ENCODE measurements at places on chromosomes 3 and 15.

GRCh38 chr3:146037697-146038096, 123.3 kb downstream of the PLOD2 start:
- no peak for DNase-seq

- DNase-seq, result no peak
Observed at GRCh38 chr15:48371550-48371949, 40.3 kb downstream of the DUT start.

DNA sequence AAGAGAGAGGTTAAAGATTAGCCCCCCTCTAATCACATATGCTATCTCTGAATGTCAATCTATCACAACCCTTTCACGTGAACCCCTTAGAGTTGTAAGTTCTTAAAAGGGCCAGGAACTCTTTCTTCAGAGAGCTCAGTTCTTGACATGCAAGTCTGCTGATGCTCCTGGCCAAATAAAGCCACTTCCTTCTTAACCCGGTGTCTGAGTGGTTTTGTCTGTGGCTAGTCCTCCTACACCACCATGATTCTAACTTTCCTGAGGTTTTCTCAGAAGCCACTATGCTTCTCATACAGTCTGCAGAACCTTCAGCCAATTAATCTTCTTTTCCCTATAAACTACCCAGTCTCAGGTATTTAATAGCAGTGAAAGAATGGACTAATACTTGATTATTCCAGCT, 231.1 kb upstream of the CNTN6 start:
- no peak for DNase-seq

GRCh38 chr15:65084500-65085206, 8.1 kb downstream of the KBTBD13 start:
- DNase-seq, result no peak

DNA sequence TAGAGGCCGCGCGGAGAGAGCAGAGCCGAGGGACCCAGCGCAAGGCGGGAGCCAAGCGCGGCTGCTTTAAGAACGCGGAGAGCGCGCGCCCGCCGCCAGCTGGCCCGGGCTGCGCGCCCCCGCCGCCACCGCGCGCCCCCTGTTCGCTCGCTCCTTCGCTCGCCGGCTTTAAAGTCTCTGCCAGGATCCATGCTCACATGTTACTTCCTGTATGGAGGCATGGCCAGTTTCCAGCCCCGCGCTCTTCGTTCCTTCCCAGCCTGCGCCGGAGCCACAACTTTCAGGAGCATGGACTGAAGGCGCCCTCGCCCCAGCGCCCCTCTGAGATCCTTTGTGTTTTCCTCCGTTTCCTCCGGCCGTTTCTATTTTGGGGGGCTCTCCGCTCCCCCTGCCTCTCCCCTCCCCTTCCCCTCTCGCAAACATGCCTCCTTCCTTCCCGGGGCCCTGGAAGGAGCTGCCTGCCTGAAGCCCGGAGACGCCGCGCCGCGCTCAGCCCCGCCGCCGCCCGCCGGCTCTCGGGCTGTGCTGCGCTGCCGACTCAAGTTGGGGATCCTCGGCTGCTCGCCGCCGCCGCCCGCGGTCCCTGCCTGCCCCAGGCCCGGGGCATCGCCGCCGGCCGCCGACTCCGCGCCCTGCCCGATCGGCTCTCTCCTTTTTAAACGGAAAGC, at the start of gene PTPRG:
PTPRG (plus strand) TSS at position 198 of the 668 bp plus-strand sequence. CDS start 717 bp downstream, outside the sequence.
- DNase-seq, result no peak

DNA sequence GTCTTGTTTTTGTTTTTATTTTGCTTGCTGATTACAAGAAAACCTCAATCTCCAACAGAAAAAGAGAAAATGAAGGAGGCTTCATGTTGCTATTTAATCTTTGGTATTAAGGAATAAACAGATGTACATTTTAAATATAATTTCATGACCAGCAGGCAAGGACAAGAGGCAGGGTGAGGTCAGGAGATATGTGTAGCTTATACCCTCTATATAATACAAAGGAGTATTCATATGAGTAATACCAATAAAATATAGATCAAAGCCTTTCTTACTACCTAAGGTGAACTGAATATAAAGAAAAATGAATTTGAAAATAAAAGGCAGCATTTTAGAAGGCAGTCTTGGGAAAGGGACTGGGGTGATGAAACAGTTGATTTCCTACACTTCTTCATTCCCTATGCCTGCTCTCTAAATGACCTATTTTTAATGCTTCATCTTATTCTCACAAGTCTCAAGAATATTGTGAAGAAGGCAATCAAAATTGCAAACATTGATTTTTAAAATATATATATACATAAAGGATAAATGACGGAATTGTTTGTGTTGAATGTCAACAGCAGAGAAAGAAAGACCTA, 8.6 kb upstream of the CBLB start:
- no peak for DNase-seq

DNA sequence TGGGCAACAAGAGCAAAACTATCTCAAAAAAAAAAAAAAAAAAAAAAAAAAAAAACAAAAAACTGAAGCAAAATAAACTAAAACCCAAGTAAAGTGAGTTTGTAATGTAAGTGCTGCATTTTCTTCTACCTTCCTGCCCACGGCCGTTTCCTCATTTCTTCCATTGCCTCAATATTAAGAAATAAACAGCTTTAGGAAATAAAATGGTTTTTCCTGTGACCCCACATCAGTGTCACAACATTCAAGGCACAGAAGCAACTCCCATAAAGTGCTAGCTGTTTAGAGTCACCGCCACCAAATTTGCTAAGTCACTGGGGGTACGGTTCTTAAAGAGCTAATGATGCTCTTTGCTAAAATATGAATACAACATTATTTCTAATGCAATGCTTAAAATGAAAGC, 3.3 kb downstream of the PKM start:
- DNase-seq, result no peak

GRCh38 chr3:67416703-67417102, 237.7 kb downstream of the SUCLG2 start:
- no peak for DNase-seq

DNA sequence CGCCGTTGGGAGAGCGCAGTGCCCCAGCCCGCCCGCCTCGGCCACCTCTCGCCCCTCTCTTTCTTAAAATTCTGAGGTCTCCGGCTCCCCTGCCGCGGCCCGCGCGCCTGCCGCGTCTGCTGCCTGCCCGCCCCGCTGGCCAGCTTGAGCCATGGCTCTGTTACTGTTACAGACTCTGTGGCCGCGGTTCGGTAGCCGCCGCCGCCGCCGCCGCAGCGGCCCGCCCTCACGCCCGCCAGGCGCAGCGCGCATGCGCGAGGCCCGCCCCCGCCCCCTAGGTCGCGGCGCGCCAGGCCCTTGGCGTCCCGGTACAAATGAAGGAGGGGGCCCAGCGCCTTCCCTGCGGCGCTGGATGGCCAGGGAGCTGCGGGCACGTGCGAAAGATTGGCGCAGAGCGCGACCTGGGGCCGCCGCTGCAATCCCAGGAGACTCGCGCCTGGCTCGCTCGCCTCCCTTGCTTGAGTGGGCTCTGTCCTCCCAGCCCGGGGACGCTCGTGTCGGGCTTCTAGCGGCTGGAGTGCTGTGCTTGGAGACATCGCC, at the start of gene ONECUT1:
ONECUT1 (minus strand) TSS at position 168 of the 540 bp plus-strand sequence. CDS start 452 bp downstream, outside the sequence.
- DNase-seq, result no peak

DNA sequence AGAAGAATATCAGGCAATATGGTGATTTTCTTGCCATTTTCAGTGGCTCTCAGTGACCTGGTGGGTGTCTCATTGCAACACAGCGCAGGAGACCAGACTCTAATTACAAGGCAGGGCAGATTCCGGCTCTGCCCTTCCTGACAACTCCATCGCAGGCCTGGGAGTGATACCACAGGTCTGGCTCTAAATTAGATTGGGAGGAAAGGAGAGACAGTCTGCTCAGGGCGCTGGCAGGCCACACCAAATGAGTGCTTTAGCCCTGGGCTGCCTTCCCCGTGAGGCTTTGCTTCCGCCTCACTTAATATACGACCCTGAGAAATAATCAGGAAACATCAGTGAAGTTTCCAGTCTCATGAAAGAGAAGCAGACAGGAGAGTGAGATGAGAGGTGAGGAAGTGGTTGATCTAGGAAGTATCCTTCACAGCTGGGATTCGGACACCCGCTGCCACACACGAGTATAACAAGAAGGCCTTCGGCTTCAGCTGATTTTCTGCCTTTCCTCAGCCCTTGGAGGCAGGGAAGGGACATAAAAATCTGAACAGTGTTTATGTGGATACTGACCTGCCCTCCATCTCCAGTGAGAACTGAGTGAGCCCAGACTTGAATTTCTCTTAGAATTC, 73.7 kb upstream of the PROK2 start:
- no peak for DNase-seq

GRCh38 chr3:123880998-123881561, 3.1 kb downstream of the MYLK start:
- no peak for DNase-seq

Data from stimulated activated CD8-positive, alpha-beta memory T cell treated with anti-CD3 and anti-CD28 coated beads, Interleukin-15, amount 100 ng/mL, for 1 hour (primary cell).